ENCODE measurements at places on chromosomes 3 and 15.

DNA sequence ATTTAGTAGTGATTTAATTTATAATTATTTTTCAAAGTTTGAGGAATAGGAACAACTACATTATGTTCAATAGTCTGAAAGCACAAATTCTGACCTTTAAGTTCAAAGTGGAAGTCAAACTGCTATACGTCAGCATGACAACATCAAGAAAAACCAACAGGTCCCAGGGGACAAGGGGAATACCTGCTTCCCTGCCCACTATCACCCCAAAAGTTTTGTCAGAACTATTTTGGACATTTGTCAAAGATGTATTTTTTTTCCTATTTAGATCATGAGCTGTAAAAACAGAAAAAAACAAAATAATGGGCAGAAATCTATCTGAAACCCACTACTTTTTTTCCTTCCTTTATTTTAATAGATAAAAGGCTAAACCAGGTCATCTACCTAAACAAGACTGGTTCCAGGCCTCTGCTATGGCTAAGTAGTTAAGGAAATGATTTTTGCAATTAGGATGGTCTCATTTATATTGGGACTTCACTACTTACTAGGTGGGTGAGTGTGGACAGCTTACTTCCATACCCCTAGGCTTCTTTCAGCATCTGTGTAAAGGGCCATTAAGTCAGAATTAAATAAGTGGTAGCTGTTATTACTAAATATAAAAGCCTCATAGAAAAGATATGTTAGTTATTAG, 746.3 kb downstream of the FHIT start:
- no peak for DNase-seq

GRCh38 chr3:187066228-187066995, 72.9 kb downstream of the RPL39L start:
- no peak for DNase-seq

- DNase-seq: no peak
These were observed 43.2 kb downstream of the SCAPER start for GRCh38 chr15:76861815-76862397.

- no peak for DNase-seq
These were observed 217.5 kb upstream of the BHLHE40 start for GRCh38 chr3:4761759-4762158.

GRCh38 chr3:46188708-46189107, 19.4 kb downstream of the CCR1 start:
- DNase-seq: no peak

DNA sequence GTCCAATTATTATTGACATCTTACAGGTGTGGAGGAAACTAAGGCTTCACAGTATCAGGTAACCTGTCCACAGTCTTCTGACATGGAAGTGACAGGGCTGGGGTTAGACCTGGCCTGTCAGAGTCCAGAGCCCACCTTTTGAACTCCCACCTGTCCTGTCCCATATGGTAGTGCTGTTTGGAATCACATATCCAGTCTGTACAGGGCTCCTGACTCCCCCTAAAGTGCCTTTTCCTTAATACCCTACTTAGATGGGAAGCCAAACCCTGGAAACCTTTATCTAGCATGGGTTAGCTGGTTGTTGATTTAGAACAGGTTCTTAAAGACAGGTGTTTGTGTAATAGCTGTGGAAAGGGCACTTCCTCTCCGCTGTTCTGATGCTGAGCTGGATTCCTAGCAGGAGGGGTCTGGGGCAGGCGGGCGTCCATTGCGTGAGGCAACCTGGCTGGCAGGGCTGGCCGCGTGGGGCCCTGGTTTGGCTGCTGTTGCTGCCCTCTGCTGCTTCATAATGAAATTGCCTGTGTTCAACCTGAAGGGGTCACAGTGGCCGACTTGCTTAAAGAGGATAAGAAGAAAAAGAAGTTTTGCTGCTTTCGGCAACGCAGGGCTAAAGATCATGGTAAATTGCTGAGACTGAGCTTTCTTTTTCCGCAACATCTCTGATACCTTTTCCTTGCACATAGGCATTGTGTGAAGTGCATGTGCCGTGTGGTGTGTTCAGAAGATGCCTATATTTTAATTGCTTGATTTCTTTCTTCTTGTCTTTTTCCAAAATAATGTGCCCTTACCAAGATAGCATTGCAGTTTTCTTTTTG, 136.2 kb downstream of the CHDH start:
- DNase-seq: peak; percentile 6

GRCh38 chr15:41493205-41493901, at the start of gene ITPKA:
Gene ITPKA, plus strand, starts transcription at chr15:41493874. Its CDS starts 54 bp downstream, at chr15:41493928.
- peak; percentile 48 for DNase-seq

GRCh38 chr15:77808075-77808474, 175.4 kb upstream of the LINGO1 start:
- no peak for DNase-seq

DNA sequence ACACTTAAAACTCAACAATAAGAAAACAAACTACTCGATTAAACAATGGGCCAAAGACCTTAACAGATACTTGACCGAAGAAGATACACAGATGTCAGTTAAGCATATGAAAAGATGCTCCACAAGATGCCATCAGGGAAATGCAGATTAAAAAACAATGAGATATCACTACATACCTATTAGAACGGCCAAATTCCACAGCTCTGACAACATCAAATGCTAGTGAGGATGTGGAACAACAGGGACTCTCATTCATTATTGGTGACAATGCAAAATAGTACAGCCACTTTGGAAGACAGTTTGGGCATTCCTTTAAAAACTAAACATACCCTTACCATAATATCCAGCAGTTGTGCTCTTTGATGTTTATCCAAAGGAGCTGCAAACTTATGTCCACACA, 59.1 kb upstream of the UBE3A start:
- no peak for DNase-seq

DNA sequence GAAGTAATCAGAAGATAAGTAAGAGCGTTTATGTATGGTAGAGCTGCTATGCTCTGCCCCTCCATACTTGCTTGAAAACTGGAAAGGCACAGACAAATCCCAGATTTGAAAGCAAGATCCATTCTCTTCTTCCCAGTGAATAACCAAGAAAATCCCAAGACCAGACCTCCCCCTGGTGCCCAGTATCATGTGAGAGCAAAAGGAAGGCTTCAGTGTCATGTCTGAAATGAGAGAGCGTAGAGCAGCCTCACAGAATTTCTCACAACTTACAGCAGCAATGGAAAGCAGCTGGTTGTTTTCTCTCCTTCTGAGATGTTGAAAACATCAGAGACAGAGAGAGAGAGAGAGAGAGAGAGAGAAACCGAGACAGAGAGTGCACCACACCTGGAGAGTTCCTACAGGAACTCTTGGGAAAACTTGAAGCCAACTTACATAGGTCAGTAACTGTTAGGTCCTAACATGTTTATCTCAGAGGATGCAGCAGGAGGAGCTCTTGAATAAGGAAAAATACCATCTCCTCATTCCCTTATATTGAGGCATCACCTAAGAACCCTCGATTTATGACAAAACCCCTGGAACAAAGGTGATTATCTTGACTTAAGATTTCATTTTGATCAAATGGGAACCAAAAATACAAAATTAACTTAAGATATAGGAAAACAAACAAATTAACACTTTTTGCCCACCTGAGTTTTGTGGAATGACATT, 273.3 kb downstream of the NSUN3 start:
- DNase-seq: no peak

DNA sequence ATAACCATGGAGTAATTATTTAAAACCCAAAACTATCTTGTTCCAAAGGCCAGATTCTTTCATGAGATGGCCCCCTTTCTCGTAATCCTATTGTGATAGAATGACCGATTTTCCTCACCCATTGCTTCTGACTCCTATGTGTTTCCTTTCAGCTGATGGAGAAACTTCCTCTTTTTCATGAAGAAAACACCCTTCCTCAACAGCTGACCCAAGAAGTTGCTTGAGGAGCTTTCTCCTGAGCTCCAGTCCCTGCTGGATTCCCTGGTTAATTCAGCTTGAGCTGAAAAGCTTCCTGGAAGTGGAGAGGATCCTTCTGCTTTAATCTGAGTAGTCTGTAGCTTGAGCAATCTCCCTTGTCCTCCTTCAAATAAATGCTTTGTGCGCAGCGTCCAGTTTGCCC, 75.0 kb downstream of the BFSP2 start:
- no peak for DNase-seq

DNA sequence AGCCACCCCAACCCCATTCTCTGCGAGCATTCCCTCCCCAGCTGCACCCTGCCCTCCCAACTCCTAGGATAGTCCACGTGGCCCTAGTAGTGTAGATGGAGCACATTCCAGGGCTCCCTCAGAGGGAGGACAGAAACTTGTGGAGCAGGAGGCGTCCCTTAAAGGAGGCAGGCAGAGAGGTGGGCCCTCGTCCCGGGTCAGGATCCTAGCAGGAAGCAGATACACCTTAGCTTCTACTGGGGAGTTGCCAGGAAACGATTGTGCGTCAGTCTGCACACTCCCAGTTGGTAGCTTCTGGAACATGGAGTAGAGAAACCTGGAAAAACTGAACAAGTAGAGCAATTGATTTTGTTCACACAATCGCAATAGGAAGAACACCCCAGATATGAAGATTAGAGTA, 43.9 kb upstream of the KLHL25 start:
- no peak for DNase-seq

- DNase-seq: no peak
These were observed 18.0 kb upstream of the CLEC3B start for GRCh38 chr3:45008117-45008516.

DNA sequence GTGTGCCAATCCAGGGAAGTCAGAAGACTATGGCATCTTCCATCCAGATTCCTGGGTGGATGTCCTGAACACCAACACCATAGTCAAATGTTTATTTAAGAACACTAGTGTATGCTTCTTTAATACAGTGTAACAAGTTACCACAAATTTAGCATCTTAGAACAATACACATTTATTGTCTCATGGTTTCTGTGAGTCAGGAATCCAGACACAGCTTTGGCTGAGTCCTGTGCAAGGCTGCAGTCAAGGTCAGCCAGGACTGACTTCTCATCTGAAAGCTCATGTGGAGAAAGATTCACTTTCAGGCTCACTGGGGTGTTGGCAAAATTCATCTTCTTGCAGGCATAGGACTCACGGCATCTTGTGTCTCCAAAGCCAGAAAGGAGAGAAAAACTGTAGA, 143.4 kb downstream of the ANXA2 start:
- DNase-seq: no peak
